ENCODE measurements at places on chromosomes 12 and 14. TPM values are rescaled to one million over a fixed set of nuclear protein-coding genes. Genes with fewer than 3 reads are reported as not detected.

DNA sequence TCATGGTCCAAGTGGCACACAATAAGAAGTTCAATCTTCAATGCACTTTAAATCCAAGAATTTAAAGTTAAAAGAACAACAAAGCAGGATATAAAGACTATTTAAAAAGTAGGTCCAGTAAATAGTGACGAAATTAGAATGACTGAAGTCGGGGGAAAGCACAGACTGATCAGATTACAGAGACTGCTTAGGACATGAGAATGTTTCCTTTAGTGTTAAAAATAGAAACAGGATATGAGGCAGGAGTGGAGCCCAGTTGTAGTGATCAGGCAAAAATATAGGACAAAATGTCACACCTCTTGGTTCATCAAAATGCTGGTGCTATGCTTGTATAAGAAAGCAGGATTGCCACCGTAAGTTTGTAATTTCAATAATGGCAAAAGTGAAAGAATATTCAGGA is 52.2 kb upstream of the CD163 start:
- no peak overlapping the region for H3K27ac ChIP-seq
- H3K27me3 ChIP-seq, result no peaks in the 10 kb centered on the region
- H3K36me3 ChIP-seq, result no peaks in the 10 kb centered on the region
- no peaks in the 10 kb centered on the region for H3K4me1 ChIP-seq

DNA sequence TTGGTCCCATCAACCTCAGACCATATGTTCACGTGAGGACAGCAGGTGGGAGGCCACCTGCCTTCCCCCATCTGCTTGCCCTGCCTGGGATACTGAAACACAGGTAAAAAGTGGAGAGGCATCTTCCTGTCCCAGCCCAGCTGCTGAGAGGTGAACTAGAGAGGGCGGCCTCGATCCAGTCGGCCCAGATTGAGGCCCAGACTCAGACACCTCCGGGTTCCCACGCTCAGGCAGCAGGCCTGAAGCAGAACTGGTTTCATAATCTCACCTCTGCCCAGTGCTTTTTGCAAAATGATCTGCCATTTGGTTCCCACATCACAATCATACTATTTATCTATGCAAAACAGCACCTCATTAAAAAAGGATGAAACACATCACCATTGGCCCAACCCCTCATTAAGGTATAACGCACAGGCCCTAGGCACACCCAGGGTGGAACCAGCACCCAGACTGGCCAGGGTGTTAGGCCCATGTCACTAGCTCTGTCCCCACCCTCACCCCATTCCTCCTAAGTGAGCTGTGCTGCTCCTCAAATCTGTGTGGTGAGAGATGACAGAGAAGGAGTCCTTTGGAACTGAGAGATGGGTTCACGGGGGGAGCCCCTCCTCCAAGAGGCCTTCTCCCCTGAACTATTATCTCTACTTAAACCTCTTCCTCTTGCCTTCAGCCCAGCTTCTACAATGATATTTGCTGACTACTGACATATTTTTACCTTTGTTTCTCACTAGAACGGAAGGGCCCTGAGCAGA is 81.1 kb downstream of the ZFP36L1 start:
- peaks cover 17% of the 10 kb centered on the region for H3K4me1 ChIP-seq
- peak overlapping the region; percentile 59 for H3K27ac ChIP-seq
- peak; percentile 17 for DNase-seq
- H3K4me3 ChIP-seq, result no peak overlapping the region
- no peaks in the 10 kb centered on the region for H3K36me3 ChIP-seq
- no peaks in the 10 kb centered on the region for H3K27me3 ChIP-seq

- H3K36me3 ChIP-seq, result no peaks in the 10 kb centered on the region
- no peak overlapping the region for H3K27ac ChIP-seq
- no peak overlapping the region for H3K4me3 ChIP-seq
- H3K27me3 ChIP-seq, result no peaks in the 10 kb centered on the region
Measured at GRCh38 chr12:116209503-116209902, 68.0 kb downstream of the MED13L start.

DNA sequence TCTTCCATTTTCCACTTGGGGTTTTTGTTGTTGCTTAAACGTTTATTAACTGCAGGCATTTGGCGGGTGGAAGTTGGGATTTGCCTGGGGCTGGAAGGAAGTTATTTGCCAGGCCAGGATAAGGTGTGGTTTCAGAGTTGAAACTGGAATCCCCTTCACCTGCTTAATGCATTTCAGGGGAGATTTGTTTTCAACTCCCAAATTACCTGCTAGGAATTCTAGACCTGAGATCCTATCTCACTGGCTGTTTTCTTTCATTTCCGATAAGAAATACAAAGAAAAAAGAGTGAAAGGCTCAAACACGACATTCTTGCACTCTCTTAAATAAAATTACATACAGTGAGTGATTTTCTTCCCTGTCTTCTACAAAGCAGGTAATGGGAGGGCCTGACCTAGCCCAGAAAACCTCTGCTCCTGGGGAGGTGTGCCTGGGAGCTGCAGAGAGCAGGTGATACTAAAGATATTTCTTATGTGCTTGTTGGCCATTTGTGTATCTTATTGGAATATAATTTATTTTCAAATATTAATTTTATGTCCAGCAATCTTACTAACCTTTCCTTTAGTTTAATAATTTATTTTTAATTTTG is 278.2 kb downstream of the ZFP36L1 start:
- no peaks in the 10 kb centered on the region for H3K27me3 ChIP-seq
- no peak overlapping the region for H3K4me3 ChIP-seq
- no peak for DNase-seq
- H3K36me3 ChIP-seq, result no peaks in the 10 kb centered on the region
- H3K4me1 ChIP-seq, result peaks cover 40% of the 10 kb centered on the region
- H3K27ac ChIP-seq, result no peak overlapping the region

Gene C12orf43
- total RNA-seq, result 15.5 TPM

- no peak overlapping the region for H3K27ac ChIP-seq
- DNase-seq, result no peak
- H3K36me3 ChIP-seq, result no peaks in the 10 kb centered on the region
- peaks cover 37% of the 10 kb centered on the region for H3K4me1 ChIP-seq
- H3K27me3 ChIP-seq, result peaks cover 3% of the 10 kb centered on the region
Measured at GRCh38 chr14:76765461-76765931, 4.2 kb downstream of the VASH1 start.

Gene CYP27B1
- total RNA-seq, result 1.5 TPM

- no peaks in the 10 kb centered on the region for H3K27me3 ChIP-seq
- peaks cover 15% of the 10 kb centered on the region for H3K4me1 ChIP-seq
- H3K4me3 ChIP-seq, result peak overlapping the region; percentile 72
- DNase-seq, result no peak
- H3K36me3 ChIP-seq, result peaks cover 5% of the 10 kb centered on the region
- H3K27ac ChIP-seq, result peak overlapping the region; percentile 54
Measured at GRCh38 chr12:98644433-98644711, 216 bp downstream of the IKBIP start.

Gene KRT85
- total RNA-seq, result not detected

Gene NRIP2
- total RNA-seq, result not detected

DNA sequence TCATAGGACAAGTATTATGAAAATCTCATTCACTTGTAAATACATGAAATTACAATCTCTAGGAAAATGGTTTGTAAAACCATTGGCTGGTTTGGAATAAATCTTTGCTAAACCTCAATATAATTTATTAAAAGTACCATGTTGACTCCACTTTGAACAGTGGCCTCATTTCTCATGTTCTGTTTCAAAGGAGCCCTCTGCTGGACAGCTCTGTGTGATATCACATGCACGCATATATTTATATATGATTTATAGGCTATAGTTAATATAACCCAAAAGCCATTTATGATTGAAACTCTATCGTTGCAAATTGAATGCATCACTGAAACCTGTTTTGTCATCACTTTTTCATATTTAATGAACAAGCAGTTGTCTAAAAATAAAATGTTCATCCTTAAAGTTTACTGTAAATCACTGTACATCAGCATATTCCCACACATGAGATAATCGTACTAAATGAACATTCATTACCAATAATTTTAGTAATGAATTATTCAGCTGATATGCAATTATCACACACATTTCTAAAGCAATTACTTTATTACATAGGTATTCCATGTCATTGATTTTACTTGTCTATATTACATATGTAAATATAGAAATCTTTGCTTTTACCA is 493.8 kb downstream of the NPAS3 start:
- no peak overlapping the region for H3K4me3 ChIP-seq
- H3K36me3 ChIP-seq, result no peaks in the 10 kb centered on the region
- H3K27ac ChIP-seq, result no peak overlapping the region
- H3K4me1 ChIP-seq, result peaks cover 9% of the 10 kb centered on the region
- no peaks in the 10 kb centered on the region for H3K27me3 ChIP-seq

- no peak overlapping the region for H3K4me3 ChIP-seq
- no peaks in the 10 kb centered on the region for H3K36me3 ChIP-seq
- no peak for DNase-seq
- no peaks in the 10 kb centered on the region for H3K4me1 ChIP-seq
- H3K27ac ChIP-seq, result no peak overlapping the region
Measured at GRCh38 chr14:98375566-98375965, 896.4 kb downstream of the BCL11B start.

Gene LHX5
- total RNA-seq, result not detected

DNA sequence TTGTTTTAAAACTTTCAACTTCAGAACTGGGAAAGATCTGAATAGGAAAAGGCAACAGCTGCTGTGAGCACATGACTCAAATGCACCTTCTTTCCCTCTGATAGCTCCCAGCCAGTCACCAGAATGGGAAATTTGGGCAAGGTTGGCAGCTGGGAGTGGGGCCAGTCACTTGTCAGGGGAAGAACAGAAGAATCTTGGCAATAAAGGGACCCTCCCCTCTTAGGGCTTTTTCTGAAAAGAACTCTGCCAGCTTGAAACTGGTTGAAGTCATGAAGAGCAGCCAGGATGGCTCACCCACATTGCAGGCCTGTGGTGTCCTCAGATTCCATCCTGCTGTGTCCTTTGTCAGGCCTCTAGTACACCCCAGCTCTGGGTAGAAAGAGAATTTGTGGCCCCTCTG is 10.3 kb upstream of the RIC8B start:
- H3K27ac ChIP-seq, result no peak overlapping the region
- H3K4me3 ChIP-seq, result no peak overlapping the region
- H3K27me3 ChIP-seq, result peaks cover 6% of the 10 kb centered on the region
- no peaks in the 10 kb centered on the region for H3K36me3 ChIP-seq

DNA sequence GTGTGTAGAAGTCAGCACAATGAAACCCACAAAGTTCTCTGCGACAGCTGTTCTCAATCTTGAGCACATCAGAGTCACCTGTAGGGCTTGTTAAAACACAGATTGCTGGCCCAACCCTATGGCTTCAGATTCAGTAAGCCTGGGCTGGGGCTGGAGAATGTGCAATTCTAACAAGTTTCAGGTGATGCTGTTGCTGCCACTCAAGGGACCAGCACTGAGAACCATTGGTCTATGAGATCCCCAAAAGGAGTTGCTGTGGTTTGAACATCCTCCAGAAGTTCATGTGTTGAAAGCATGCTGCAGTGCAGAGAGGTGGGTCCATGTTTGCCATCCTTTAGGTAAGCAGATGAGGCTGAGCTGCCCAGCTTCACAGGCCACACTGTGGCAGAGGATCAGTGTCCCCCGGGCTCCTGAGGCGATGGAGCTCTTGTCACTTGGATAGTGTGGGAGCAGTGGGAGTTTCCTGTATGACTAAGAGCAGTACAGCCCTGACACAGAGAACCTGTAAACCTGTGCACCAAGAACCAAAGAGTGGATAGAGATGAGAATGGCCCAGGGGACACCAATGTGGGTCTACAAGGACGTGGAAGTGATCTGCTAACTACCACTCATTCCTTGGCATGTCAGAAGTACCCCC is 8.0 kb upstream of the RTRAF start:
- DNase-seq, result no peak
- no peaks in the 10 kb centered on the region for H3K36me3 ChIP-seq
- H3K4me3 ChIP-seq, result no peak overlapping the region
- H3K4me1 ChIP-seq, result peaks cover 2% of the 10 kb centered on the region

GRCh38 chr12:49659753-49660152 is 36.4 kb downstream of the PRPF40B start:
- H3K36me3 ChIP-seq, result peaks cover 40% of the 10 kb centered on the region
- H3K4me3 ChIP-seq, result no peak overlapping the region
- DNase-seq, result no peak
- no peak overlapping the region for H3K27ac ChIP-seq
- peaks cover 48% of the 10 kb centered on the region for H3K4me1 ChIP-seq

DNA sequence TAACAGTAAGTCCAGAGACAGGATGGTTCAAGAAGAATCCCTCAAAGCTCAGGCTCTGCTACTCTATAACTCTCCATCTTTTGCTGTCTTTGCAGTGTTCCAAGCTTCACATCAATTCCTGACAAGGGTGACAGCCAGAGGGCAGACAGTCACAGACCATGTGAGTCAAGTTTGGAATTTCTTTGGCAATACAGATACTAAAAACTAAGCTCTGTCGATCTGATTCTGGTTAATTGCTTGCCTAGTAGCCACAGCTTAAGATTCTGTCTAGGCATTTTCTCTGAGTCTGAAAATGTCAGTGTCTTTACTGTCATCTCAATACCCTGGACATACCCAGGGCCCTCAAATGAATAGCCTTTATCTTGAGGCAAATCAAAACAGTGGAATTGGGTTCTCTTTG is 153.7 kb downstream of the CEP128 start:
- no peaks in the 10 kb centered on the region for H3K36me3 ChIP-seq
- H3K4me3 ChIP-seq, result no peak overlapping the region
- DNase-seq, result no peak
- no peak overlapping the region for H3K27ac ChIP-seq
- no peaks in the 10 kb centered on the region for H3K27me3 ChIP-seq

Gene MYO1H
- not detected for total RNA-seq

DNA sequence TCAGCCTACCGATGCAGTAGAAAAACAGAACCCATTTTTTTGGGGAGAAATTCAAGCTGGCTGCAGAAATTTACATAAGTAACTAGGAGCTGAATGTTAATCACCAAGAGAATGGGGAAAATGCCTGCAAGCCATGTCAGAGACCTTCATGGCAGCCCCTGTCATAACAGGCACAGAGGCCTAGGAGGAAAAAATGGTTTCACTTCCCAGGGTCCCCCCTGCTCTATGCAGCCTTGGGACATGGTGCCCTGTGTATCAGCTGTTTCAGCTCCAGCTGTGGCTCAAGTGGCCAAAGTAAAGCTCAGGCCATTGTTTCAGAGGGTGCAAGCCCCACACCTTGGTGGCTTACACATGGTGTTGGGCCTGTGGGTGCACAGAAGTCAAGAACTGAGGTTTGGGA is 842.5 kb downstream of the FLRT2 start:
- no peak overlapping the region for H3K27ac ChIP-seq
- no peaks in the 10 kb centered on the region for H3K4me1 ChIP-seq
- H3K4me3 ChIP-seq, result no peak overlapping the region
- no peak for DNase-seq

DNA sequence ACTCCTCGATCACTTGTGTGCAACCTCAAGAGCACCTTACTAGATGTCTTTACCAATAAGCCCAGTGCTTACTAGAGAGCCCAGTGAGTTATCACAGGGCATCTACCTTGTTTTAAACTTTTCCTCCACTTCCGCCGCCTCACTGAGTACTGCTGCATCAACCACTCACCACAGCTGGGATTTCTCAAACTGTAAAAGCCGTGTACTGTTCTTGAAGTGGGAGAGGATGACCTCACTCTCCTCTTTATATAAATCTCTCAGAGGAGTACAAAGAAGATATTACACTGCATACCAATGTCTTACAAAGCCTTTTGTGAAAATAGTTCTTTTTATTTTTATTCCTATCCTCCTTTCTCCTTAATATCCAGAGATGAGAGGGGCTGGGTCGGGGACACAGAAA is 94.1 kb downstream of the PLCZ1 start:
- H3K27ac ChIP-seq, result no peak overlapping the region
- no peaks in the 10 kb centered on the region for H3K4me1 ChIP-seq
- H3K27me3 ChIP-seq, result no peaks in the 10 kb centered on the region
- no peak overlapping the region for H3K4me3 ChIP-seq
- H3K36me3 ChIP-seq, result no peaks in the 10 kb centered on the region

Data from T-cell (primary cell).